T47D (cell line): ENCODE measurements at places on chromosomes 5 and 9.
A peak's percentile ranks its signal among the peaks of the same experiment; 100 is the strongest.

DNA sequence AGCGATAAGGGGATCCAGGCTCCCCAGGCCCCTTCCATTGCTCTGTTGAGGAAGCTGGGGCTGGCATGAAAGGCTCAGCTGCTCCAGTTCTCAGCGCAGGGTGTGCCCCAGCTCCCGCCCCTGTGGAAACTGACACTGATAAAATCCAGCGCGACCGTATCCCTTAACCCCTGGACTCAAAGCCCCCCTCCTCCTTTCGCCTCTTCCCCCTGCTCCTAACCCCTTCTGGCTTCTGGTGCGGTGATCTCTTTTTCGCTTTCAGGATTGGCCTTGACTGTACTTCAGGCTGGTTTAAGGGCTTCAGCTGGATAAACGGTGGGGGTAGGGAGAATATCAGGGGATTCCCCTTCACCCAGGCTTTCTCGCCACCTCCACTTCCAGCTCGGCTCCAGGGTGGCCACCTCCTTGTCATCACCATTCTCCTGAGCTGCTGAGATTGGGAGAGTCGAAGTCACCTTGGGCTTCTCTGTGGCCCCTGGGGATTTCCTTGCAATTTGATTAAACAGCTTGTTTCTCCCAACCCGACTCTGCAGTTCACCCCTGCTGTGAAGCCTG is 843 bp downstream of the BSPRY start:
- no peak for DNase-seq

GRCh38 chr5:149693482-149693881 is 36.6 kb upstream of the PPARGC1B start:
- no peak for DNase-seq

DNA sequence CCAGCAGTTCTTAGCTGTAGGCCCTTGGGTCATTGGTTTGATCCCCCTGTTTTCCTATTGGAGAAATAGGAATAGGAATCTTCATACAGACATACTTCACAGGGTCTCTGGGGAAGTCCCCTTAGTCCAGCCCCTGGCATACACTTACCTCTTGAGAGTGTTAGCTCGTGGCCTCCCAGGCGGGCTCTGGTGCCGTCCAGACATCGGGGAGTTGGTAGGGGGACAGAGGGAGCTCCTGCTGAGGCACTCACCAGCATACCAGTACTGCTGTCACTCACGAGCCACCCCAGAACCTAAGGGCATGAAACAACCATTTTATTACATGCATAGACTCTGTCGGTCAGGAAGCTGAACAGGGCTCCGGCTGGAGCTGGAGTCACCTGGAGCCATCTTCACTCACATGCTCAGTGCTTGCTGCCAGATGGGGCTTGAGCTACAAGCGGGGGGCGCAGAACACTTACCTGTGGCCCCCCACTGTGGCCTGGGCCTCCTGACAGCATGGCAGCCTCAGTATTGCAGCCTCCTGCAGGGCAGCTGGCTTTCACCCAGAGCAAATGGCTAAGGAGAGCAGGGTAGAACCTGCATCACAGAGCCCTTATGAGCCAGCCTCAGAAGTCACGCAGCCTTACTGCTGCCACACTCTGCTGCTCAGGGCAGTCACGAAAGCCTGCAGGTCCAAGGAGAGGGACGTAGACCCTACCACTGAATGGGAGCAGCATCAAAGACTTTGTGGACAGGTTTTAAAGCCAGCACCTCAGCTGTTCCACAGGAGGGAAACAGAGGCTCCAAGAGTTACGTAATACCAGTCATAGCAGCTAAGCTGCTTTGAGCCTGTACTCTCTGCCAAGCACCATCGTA is 58.3 kb upstream of the ANGPTL2 start:
- no peak for DNase-seq

DNA sequence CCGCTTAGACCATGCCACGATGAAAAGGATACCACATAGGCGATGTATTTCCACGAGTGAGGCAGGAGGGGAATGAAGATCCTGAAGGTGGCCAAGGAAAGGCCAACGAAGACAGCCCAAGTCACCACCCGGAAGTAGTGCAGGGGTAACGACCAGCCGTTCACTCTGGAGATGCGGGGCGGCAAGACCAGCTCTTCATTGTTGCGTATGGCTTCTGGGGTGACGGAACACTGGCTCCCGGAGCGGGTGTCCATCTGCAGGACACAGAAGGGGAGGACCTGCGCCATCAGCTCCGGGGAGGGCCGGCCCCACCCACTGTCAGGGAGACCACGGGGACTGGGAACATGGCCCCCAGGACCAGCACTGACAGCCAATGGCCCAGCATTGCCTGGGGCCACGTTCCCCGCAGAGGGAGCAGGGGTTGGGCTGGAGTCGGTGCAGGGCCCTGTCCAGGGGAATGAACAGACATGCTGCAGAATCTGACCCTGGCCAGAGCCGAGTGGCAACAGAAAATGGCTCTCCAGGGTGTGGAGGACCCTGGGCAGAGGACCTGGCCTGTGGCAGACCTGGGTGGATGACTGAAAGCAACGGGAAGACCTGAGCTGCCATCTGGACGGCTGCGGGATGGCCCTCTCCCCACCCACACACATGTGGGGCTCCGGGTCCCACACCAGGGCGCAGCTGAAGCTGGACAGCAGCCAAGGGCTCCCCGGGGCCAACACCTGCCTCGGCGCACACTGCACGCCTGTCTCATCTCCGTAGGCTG is 17.7 kb downstream of the ZDHHC11B start:
- DNase-seq = peak; percentile 51

GRCh38 chr5:151285683-151286082 is 17.9 kb downstream of the SLC36A3 start:
- DNase-seq = no peak

GRCh38 chr9:93903886-93904648 is 51.1 kb downstream of the BARX1 start:
- DNase-seq = no peak

- DNase-seq = no peak
Observed at GRCh38 chr5:139295346-139296057, 2.0 kb downstream of the MATR3 start.

DNA sequence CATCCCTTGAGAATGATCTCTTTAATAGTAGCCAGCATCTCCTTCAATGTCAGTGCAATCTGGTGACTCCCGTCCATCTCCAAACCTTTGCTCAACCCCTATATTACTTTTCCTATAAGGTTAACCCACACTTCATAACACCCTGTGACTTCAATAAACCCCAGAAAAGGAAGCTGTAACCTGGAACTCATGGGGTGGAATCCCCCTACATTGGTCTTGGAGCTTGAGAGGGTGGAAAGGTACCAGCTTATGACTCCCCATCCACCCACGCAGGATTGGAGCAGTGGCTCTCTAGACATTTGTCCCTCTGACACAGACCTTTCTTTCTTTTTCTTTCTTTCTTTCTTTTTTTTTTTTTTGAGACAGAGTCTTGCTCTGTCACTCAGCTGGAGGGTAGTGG is 54.7 kb upstream of the ZFR start:
- DNase-seq = no peak

DNA sequence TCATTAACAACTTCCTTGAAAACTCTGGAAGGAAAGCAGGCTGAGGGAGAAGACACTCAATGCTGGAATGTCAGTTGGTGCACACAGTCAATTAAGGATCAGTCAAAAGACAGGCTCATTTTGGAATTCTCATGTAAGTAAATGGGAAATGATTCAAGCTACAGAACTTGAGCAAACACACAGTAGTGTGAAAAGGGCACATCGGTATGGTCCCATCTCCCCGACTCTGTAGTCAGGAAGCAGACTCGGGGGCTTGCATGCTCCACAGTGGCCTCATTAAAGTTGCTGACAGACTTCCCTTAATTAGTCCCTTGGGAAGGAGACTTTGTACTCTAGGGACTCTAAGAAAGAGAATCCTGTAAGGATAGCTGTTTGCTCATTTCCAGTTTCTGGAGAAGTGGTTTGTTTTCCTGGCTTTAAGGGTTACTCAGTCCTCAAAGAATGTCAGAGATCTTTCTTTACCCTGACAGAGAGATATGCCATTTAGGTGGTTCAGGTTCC is 339.2 kb downstream of the ADAMTS6 start:
- no peak for DNase-seq

- DNase-seq = no peak
Observed at GRCh38 chr9:69155341-69156030, 18.6 kb upstream of the TJP2 start.

- DNase-seq = peak; percentile 19
Observed at GRCh38 chr5:71475788-71476384, 20.4 kb downstream of the BDP1 start.

- no peak for DNase-seq
Observed at GRCh38 chr5:127634007-127634406, 14.9 kb upstream of the CTXN3 start.
